ENCODE measurements at places on chromosomes 16 and 17.

DNA sequence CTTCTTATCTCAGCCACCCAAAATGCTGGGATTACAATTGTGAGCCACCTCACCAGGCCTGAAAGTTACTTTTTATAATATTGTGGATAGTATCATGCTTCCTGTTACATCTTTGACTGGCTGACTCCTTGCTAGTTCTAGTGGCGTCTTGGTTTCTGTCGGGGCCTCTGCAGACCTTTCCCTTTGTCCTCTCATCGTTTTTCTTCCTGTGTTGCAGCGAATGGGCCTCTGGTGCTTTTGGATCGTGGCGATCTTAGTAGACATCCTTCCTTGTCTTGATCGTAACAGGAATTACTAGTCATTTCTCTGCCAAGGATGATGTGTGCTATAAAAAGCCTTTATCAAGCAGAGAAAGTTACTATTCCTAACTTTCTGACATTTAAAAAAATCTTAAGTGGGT, 20.8 kb downstream of the ASPSCR1 start:
- DNase-seq: no peak

- DNase-seq: no peak
Measured at GRCh38 chr17:50893183-50893993, 27.2 kb upstream of the TOB1 start.

GRCh38 chr16:31186930-31187807, 7.2 kb downstream of the FUS start:
- DNase-seq: no peak

- peak; percentile 57 for DNase-seq
Measured at GRCh38 chr16:4200000-4200780, 41.7 kb downstream of the SRL start.

GRCh38 chr16:17412221-17412620, 58.5 kb downstream of the XYLT1 start:
- no peak for DNase-seq

DNA sequence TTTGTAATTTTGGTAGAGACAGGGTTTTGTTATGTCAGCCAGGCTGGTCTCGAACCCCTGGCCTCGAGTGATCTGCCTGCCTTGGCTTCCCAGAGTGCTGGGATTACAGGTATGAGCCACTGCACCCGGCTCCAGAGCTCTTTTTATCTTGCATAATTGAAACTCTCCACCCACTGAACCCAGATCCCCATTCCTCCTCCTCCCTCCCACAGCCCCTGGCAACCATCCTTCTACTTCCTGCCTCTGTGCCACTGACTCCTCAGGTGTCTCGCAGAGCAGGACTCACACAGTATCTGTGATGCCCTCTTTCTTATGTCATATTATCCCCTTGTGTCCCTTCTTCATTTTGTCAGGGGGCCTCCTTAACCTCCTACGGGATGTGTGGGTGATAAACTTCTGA, 340.7 kb downstream of the SLC39A11 start:
- DNase-seq: no peak

GRCh38 chr17:81184555-81184954, 18.5 kb upstream of the AATK start:
- peak; percentile 33 for DNase-seq

GRCh38 chr17:64499805-64500486, 3.1 kb upstream of the POLG2 start:
- no peak for DNase-seq

DNA sequence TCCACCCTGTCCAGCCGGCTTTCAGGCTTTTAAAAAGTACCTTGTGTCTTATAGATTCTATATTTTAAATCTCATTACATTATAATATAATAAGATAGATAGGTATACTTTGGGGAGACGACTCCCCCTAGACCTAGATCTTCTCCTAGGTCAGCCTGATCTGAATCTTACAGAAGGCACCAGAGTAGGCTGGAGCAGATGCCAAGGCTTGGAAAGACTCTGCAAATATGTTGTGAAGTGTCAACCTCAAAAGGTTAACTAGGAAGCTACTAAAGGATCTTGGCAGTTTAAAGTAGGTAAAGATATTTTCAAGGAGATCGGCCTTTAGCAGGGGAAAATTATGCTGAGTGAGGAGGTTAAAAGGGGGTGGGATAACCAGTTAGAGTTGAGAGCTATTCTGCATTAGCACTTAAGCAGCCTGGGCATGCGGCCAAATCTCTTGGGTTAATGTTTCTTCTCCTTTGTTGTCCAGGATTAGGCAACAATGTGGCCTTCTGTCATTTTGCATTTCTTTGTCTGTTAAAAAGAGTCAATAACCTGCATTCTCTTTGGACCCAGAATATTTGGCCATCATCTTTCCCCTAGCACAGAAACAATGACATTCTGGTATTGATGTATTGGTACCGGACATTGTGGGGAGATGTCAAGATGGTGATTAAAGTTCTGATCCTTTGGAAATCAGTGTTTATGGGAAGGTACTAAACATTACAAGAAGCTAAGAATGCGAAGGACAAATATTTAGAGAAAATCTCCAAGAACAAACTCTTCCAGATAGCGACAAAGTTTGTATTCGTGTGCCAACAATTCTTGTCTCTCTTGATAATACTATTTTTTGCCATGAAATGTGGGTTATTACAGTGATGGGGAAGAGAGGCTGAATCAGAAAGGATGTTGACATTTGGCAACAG, 51.2 kb upstream of the DHX40 start:
- peak; percentile 98 for DNase-seq

- DNase-seq: peak; percentile 94
Measured at GRCh38 chr17:36544307-36545076, at the start of gene GGNBP2. Gene GGNBP2, plus strand, starts transcription at chr17:36544919. Its CDS starts 806 bp downstream, at chr17:36545725.

All from NCI-H345 (cell line).